ENCODE measurements at places on chromosomes 4 and X.

GRCh38 chrX:46298821-46299220, 246.4 kb downstream of the ZNF674 start:
- no peak for DNase-seq

- DNase-seq: no peak
Observed at GRCh38 chr4:40763228-40763716, 13.5 kb downstream of the NSUN7 start.

DNA sequence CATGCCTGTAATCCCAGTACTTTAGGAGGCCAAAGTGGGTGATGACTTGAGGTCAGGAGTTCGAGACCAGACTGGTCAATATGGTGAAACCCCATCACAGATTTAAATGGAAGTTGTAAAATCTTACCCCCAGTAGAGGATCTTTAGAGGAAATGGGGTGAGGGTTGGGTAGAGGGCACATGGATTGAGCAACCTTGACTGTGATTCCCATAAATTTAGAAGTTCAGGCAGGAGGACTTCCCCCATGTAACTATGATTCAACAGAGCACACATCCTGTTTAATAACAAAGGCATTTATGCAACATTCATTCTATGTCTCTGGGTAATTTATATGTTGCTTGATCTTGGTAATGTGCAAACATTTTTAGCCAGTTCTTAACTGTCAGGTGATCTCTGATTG, 143.1 kb downstream of the RBM47 start:
- DNase-seq: no peak

- no peak for DNase-seq
Observed at GRCh38 chrX:42821803-42822443, 44.0 kb upstream of the PPP1R2C start.

DNA sequence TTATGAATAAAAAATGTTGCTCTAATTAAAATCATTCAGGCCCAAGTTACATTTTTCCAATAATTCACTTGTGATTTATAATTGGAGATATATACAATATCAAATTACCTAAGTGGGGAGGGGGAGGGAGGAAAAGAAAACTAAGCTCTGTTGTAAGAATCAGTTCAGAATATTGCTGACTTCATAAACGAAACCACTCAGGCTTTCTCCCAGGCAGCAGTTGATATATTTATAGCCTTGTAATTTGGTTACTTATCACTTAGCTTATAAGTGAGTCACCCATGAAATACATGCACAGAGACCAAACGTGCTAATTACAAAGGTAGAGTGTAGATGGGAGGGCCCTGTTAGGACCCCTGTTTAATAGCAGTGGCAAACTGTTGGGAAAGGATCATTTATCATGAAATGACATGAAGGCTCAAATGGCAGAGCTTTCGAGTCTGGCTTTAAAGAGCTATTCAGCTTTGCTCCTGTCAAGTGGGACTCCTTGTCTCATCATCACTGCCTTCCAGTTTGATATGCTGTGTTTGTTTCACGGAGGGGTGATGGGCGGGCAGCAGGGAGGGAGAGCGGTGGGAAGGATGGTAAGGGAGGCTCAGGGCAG, 105.6 kb upstream of the PGRMC2 start:
- no peak for DNase-seq

- DNase-seq: no peak
Observed at GRCh38 chr4:23382879-23383278, 507.0 kb downstream of the PPARGC1A start.

DNA sequence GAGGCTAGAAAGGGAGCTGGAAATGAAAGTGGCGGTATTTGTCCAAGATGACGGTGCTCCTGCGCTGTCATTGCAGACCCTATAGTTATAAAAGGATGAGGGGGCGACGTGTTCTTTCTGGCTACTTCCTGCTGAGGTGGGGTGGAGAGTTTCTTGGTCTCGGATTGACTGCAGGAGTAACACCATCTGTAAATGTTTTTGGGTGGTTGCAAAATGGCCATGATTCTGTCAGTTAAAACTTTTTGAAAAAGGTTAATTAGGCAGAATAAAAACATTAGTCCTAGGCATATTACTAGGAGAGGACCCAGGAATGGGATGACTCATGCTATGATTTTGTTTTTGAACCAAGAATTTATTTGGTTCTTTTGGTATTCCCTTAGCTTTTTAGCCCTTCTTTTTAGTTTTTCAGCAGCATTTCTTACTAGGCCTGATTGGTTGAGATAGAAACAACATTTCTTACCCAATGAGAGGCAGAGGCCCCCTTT, 53.1 kb downstream of the USP11 start:
- no peak for DNase-seq

Data from activated CD4-positive, alpha-beta T cell treated with anti-CD3 and anti-CD28 coated beads for 24 hours (primary cell).